ENCODE measurements at places on chromosomes 2 and 18.

- DNase-seq: no peak
Measured at GRCh38 chr18:49045585-49045984, 94.8 kb upstream of the SMAD7 start.

DNA sequence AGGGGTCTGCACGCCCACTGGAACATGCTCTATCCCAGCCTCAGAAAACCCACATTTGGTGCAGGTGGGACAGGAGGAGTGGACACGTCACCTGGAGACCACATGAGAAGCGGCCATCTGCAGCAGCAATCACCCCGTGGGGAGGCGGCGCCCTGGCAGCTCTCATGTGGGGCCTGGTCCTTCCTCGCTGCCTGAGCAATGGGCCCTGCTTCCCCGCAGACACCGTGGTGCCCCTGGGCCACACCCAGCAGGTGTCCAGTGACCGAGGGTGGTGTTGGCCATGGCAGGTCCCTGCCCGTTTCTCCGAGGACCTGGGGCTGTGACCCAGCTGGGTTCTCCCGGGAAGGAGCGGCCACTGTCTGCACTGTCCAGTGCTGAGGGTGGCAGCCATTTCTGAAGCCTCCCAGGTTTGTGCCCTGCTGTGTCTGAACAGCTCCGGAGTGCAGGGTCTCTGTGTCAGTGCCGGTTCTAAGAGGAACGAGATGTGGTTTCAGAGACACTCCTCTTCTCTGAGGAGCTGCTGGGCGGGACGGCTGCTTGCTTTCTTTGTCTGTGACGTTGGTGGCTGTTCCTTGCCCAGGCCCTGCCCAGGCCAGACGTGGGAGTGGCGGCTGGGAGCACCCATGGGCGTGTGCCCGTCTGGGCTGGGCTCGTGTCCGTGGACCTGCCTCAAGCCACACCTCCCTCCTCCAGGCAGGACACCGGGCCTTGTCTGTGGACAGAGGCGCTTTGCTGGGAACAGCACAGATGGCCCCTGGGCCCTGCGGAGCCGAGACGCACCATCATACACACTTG is 44.8 kb downstream of the NFATC1 start:
- no peak for DNase-seq

DNA sequence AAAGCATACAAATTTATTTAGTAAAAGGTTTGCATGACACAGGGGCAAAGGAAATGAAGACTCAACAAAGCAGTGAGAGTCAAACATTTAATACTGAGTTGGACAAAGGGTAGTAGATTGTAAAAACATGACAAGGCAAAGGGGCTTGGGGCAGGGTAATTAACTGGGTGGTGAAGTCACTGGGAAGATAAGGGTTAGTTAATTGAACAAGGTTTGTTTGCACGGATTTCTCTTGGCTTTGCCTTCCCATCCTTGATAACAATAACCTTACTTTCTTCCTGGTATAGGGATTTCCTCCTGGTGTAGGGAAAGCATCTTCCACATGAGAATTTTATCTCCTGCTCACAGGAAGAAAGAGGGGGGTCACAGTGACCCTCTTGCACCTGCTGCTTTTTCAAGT is 26.8 kb upstream of the RTTN start:
- DNase-seq: no peak

DNA sequence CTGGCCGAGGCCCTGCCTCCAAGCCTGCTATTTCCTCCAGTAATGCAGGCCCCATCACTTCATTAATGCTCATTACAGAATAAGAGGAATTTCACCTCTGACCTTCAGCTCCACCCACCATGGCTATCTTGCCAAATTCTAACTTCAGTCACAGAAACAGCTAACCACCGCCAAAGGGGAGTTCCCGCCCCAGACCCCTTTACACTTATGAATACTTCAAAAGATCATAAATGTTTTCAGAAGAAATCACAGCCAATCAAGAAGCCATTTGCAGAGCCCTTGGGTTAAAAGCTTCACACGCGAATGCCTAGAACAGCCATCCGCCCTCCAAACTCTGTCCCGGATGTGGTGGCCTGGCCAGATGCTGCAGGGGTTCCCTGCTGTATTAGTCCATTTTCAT is 73.8 kb upstream of the TWIST2 start:
- no peak for DNase-seq

GRCh38 chr18:59570101-59570775 is 127.0 kb downstream of the CCBE1 start:
- no peak for DNase-seq

DNA sequence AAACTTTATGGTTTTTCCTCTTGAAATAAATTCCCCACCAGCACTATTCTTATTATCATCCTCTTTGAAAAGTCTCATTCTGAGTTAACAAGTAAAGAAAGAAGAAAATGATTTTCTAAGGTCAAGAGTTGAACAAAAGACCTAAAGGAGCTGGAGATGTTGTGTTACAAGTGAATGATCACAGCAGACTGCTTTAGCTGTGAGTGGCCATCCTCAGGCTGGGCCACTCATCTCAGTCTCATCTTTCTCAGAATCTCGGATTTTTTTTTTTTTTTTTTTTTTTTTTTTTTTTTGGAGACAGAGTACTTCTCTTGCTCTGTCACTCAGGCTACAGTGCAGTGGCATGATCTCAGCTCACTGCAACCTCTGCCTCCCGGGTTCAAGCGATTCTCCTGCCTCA is 133.3 kb downstream of the CDH2 start:
- no peak for DNase-seq

- DNase-seq: no peak
Measured at GRCh38 chr2:62814123-62814522, 108.6 kb downstream of the EHBP1 start.

- DNase-seq: no peak
Measured at GRCh38 chr18:78494204-78495085, 485.2 kb upstream of the SALL3 start.

GRCh38 chr2:95166065-95166763 is 605 bp downstream of the ZNF2 start:
- no peak for DNase-seq

GRCh38 chr2:42904576-42904876 is 112.1 kb upstream of the HAAO start:
- no peak for DNase-seq

- no peak for DNase-seq
Measured at GRCh38 chr2:157620956-157621355, 7.7 kb downstream of the ACVR1C start.

- no peak for DNase-seq
Measured at GRCh38 chr2:53505826-53506225, 261.8 kb upstream of the CHAC2 start.

DNA sequence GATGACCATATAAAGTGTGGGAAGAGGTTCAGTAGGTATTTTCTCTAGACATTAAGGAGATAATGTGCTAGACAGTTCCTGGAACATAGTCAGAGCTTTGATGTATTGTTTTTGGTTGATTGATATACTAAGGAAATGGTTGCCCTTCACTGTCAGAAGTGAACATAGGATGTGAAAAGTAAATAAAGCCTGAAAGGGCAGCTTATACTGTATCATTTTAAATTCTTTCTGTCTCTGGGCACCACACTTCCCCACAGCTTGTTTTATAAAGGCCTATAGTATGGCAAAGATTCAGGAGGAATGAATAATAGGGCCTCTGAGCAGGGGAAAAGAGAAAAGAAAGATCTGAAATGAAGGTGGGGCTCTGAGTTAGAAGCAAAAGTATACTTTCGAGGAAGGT is 72.7 kb upstream of the ITPRID2 start:
- DNase-seq: no peak

GRCh38 chr2:227812001-227812400 is 1.6 kb upstream of the CCL20 start:
- DNase-seq: no peak

DNA sequence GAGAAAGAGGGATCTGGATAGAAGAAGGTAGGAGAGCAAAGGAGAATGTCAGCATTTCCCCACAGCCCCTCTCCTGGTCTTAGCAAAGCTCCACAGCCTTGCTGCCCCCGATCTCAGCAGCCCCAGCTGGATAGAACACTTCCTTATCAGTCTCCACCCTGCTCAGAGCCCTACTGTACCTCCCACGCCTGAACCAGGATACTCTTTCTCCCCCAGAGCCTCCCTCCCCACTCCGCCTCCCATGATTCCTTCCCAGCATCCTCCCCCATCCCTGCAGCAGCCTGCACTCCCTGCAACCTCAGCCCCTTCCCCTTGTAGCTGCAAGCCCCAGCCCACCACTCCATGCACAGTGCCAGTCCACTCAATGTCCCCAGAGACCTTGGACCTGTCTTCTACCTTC is 25.8 kb downstream of the PLB1 start:
- no peak for DNase-seq

- DNase-seq: no peak
Measured at GRCh38 chr2:29650631-29651097, 270.7 kb downstream of the ALK start.

DNA sequence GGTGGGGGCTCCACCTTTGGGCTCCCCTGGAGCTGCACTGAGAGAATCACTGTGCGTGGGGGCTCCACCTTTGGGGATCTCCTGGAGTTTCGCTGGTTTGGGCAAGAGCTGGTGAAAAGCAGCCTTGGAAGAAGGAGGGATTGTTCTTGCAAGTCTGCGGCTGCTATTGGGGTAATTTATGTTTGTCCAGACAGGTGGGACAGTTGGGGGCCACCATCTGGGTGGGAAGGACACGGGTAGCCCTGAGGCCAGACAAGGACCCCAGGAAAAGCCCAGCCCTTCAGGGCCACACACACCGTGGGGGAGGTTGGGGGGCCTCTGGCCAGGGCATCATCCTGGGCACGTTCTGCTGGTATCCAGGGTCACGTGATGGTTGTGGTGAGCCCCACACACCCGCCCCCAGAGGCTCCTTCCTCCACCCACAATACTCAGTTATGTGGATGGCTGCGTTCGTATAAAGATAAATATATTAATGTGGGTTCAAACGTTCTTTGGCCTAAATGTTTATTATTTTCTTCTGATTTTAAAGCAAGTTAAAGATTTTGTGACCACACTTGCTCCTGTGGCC is 47.7 kb downstream of the TPO start:
- DNase-seq: no peak

DNA sequence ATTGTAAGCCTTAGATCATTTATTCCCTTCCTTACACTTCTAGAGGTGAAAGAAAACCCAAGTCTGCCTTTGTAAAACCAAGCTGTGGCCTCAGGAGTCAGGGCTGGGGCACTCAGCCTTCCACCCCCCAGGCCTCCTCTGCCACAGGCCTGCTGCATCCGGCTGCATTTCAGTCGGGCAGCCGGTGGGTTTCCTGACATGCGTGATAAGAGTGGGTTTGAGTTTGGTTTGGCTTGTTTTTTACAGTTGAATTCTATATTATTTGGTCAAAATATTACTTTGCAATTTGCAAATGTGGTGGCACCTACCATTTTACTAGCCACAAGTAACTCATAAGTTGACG is 42.4 kb downstream of the ADI1 start:
- no peak for DNase-seq

- no peak for DNase-seq
Measured at GRCh38 chr2:16128746-16129610, 188.6 kb downstream of the MYCN start.

- DNase-seq: no peak
Measured at GRCh38 chr2:1692342-1692741, 52.0 kb downstream of the PXDN start.

GRCh38 chr2:149028377-149028776 is 10.1 kb upstream of the LYPD6B start:
- no peak for DNase-seq

GRCh38 chr2:109197491-109198418 is 68.8 kb downstream of the SH3RF3 start:
- DNase-seq: no peak

- no peak for DNase-seq
Measured at GRCh38 chr18:58394602-58395425, 234.1 kb downstream of the ALPK2 start.

DNA sequence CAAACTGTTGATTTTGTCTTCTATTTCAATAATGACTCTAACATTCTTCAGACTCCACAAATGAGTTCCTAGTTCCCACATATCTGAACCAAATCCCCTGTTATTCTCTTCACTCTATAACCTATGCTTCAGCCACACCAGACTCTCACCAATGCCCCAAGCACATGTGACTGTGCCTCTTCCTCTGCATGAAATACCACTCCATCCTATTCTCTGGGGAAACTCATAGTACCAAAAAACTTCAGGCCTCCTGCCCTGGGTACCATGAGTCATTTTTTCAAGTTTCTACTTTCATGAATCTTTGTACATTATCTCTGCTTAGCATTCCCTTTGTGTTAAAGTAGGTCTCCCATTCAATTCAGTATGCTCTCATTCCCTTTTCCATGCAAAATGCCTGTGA is 353.2 kb downstream of the ZEB2 start:
- no peak for DNase-seq

- DNase-seq: no peak
Measured at GRCh38 chr18:12336887-12337286, 28.8 kb downstream of the TUBB6 start.

DNA sequence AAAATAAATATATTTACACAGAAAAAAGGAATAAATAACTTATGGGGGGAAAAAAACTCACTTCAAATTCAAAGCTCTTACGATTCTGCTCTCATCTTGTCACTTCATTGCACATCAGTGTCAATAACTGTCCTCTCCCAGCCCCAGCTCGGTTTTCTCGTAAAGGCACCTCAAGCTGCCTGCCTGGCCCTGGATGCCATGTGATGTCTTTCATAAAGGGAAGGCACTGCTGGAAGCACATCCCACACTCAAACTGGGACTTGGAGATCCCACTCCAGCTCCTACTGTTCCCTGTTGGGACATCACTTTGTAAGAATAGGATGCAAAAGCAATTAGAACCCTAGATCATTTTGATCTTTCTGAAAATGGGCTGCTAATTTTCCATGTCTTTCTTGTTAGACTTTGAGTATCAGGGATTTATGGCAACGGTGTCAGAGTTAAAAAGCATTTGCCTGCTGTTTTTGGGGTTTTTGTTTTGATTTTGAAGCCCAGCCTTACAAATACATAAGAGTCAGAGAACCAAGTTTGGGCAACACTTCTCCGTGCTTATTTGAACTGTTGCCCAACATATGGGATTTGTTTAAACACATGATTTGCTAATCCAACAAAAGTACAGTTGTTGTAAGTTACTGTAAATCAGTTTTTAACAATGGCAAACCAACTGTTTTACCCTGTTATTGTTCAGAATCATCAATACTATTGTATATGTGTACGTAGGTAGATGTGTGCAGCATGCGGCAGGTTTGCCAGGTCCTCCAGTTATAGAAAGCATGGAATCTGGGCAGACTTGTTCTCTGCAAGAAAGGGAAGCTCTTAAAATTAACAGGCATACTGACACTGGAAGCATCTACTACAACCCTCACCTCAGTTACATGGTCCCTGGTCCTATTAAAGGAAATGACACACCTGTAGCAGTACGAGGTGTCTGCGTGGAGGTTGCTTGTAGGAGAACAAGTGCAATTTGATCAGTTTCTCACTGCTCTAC is 20.6 kb downstream of the SERTAD2 start:
- no peak for DNase-seq

GRCh38 chr2:120253021-120253882 is 600 bp downstream of the RALB start:
- DNase-seq: no peak

DNA sequence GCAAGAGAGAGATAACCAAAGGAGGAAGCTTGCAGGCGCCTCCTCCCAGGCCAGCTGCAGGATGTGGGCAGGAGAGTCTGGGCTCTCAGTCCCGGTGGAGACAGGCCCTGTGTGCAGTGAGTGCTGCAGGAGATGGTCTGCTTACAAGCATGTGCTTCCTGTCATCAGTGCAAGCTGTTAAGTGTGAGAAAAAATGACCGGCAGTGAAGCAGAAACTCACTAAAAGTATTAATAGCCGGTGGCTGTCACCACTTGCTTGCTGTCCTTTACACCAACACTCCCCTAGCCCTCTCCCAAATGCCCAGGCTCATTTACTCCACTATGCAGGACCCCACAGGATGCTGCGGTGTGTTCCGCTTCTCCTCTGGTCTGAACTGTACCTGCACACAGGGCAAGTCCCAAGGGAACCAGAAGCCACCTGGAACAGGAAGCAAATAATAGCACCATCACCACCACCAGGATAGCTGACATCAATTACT is 435.6 kb upstream of the HS6ST1 start:
- DNase-seq: no peak
